ENCODE measurements at places on chromosomes 5 and 9.

- peak; percentile 57 for DNase-seq
Observed at GRCh38 chr5:134143944-134144941, 29.8 kb downstream of the TCF7 start.

DNA sequence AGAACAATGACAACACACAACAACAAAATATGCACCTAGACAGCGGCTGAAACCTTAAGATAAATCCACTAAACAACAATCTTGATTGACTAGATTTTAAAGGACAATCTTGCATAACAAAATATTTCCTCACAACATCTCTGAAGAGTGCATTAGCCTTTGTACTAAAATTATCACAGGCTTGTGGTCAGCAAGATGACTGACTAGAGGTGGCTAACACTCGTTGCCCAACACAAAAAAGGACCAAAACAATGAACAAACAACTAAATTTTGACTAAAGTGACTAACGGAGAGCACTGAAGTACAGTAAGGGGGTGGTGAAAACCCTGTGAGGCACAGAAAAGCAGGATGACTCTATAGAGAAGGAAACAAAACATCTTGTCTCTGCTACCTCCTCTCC is 183.9 kb downstream of the BRINP1 start:
- no peak for DNase-seq

DNA sequence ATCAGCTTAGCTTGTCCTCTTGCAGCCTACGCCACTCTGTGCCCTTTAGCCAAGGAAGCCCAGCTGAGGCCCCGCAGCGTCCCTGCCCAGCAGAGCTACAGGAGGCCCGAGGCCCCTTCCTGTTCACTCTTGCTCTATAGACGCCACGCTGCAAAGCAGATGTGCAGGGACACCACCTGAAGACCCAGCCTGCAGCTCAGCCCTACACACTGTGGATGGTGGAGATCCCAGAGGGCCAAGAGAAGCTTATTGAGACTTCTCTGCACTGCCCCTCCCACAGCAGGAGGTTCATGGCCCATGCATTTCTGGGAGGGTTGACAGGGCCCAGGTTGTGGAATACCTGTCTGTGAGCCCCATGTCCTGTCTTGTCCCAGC is 33.6 kb downstream of the IRF1 start:
- peak; percentile 65 for DNase-seq

GRCh38 chr9:22657713-22658112 is 211.1 kb downstream of the DMRTA1 start:
- DNase-seq, result no peak

- DNase-seq, result no peak
Observed at GRCh38 chr5:96387616-96388015, 45.4 kb downstream of the PCSK1 start.

DNA sequence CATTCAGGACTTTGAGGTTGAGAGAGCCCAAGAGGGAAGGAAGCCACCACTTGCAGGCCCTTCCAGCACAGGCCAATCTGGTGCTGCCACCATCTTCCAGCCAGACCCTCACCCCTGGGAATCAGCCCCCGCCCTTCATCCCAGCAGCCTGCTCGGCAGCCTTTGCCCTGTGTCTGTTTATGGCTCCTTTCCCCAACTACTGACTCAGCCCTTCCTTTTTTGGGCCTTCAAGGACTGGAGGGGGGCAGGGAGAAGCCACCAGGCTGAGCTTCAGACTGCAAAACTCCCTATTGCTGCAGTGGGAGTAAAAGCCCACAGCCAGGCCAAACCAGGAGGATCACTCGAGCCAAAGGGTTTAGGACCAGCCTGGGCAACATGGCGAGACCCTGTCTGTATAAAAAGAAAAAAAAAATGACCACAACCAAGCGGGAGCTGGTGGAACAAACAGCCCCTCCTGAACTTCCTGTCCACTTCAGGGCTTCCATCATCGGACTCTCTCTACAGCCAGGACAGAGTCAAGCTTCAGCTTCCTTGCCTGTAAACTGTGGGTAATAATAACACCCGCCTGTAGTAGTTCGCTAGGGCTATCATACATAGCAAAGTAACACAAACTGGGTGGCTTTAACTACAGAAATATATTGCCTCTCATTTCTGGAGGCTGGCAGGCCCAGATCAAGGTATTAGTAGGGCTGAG is 85.9 kb upstream of the IL17B start:
- DNase-seq, result no peak

- DNase-seq, result no peak
Observed at GRCh38 chr9:16671591-16672137, 198.8 kb downstream of the BNC2 start.

GRCh38 chr9:5438301-5439162 is 807 bp upstream of the PLGRKT start:
- DNase-seq, result no peak

DNA sequence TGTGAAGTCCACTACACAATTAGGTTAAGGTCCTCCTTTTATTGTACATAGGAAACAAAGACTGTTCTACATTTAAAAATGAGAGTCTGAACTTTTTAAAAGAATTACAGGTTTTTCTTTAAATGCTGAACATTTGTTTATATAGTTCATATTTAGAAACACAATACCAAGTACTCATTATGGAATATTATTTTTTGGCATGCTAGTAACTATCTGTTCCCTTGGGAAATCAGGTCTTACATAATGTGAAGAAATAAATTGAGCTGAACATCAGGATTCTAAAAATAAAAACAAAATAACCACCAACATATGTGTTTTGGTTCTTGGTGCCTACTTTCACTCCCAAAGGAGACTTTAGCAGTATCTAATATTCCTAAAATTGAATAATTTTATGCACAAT is 230.5 kb upstream of the IZUMO3 start:
- DNase-seq, result no peak

DNA sequence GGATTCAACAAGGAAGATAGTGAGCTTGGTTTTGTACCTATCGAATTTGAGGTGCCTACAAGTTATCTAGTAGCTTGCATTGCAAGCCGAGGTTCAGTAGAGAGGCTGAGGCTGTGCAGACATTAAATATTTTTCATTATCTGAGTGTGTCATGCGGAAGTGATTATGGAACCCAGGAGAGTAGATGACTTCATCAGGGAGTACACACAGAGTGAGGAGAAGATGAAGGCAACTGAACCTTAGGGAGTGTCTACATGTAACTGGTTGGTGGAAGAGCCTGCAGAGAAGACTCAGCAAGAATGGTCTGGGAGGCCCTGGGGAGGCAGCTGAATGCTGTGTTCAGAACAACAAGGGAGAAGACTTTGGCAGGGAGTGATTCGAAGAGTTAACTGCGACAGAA is 393.9 kb downstream of the ARHGEF28 start:
- DNase-seq, result no peak

DNA sequence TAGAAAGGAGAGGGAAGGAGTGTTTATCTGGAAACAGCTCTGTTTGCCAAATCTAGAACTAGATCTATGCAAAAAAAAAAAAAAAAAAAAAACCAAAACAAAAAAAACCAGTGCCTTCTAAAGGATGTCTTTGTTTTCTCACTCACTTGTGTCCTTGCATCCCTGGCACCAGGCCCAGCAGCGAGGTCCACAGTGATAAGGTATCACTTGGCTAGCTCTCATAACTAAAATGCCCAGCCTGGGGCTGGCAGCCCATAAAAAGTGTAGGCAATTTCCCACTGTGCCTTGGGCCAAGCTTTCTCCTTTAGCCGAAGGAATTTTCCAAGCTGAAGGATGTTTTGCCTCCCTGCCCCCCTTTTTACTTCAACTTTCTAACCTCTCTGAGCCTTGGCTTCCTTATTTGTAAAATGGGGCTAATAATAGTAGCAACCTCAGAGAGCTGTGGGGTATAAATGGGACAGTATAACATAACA is 20.8 kb downstream of the RGS3 start:
- no peak for DNase-seq

GRCh38 chr5:131810510-131811249 is 13.9 kb upstream of the FNIP1 start:
- DNase-seq, result no peak

GRCh38 chr5:118529361-118530144 is 458.8 kb downstream of the DTWD2 start:
- DNase-seq, result no peak

All from activated CD8-positive, alpha-beta memory T cell treated with anti-CD3 and anti-CD28 coated beads for 24 hours (primary cell).